ENCODE measurements at places on chromosomes 7 and 10.
A peak's percentile ranks its signal among the peaks of the same experiment; 100 is the strongest.

GRCh38 chr10:6024334-6024682 lies 37.9 kb downstream of the IL2RA start:
- no peak for DNase-seq

GRCh38 chr7:50456371-50457123 lies 6.4 kb upstream of the FIGNL1 start:
- no peak for DNase-seq

- no peak for DNase-seq
These were observed 488.3 kb downstream of the TNS3 start for GRCh38 chr7:47093320-47094234.

GRCh38 chr10:87844837-87845623 lies 18.3 kb downstream of the KLLN start:
- DNase-seq, result no peak

DNA sequence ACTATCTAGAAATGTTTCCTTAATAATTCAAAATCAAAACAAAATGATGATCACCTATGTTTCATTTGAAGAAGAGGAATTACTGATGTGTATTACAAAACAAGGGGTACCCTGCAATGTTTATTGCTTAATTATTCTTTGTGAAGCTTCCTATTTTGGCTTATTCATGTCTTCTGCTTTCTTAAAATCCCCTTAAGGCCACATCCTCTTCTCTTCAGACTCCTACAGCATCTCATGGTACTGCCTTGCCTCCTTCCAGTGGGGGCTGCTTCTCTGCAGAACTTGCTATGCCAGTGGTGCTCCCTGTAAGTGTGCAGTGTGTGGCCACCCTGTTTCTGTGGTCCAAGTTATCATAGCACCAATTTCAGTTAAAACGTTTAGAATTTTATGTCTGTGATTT lies 35.0 kb downstream of the CCDC146 start:
- DNase-seq, result no peak

DNA sequence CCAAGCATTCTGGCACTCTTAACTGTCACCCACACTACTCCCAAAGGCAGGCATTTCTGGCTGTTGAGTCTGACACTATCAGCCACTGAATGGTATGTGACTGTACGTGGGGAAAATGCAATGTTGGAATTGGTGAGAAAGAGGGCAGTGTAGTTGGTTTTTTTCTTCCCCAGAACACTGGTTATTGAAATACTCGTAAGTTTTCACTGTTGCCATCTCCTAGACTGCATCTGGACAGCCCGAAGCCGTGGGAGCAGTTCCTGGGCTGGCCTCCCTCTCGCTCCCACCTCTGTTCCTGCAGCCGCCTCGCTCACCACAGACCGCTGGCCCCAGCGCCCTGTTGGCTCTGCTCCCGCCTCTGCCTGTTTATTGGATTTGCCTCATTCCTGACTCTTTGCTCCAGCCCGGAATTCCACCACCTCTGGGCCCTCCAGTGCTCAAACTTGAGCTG lies 5.7 kb downstream of the PLCE1 start:
- DNase-seq, result no peak

GRCh38 chr10:50063100-50063499 lies 4.7 kb upstream of the WASHC2A start:
- no peak for DNase-seq

- DNase-seq, result peak; percentile 99
These were observed 25.5 kb downstream of the NYAP1 start for GRCh38 chr7:100509231-100509630.

- DNase-seq, result no peak
These were observed 37.5 kb upstream of the AOAH start for GRCh38 chr7:36761835-36762234.

- no peak for DNase-seq
These were observed 23.7 kb downstream of the EPDR1 start for GRCh38 chr7:37943905-37944736.

GRCh38 chr10:110918269-110918642 lies 724 bp downstream of the BBIP1 start:
- DNase-seq, result peak; percentile 64

GRCh38 chr10:127577376-127578258 lies 28.5 kb downstream of the NPS start:
- peak; percentile 13 for DNase-seq

- DNase-seq, result peak; percentile 77
These were observed 123.8 kb downstream of the KCNMA1 start for GRCh38 chr10:77513781-77514331.

- DNase-seq, result no peak
These were observed 104.5 kb upstream of the ZPBP start for GRCh38 chr7:50197549-50197948.

GRCh38 chr7:137965942-137966640 lies 35.8 kb downstream of the CREB3L2 start:
- no peak for DNase-seq

GRCh38 chr10:13349463-13350274 lies 1.6 kb upstream of the SEPHS1 start:
- DNase-seq, result no peak

DNA sequence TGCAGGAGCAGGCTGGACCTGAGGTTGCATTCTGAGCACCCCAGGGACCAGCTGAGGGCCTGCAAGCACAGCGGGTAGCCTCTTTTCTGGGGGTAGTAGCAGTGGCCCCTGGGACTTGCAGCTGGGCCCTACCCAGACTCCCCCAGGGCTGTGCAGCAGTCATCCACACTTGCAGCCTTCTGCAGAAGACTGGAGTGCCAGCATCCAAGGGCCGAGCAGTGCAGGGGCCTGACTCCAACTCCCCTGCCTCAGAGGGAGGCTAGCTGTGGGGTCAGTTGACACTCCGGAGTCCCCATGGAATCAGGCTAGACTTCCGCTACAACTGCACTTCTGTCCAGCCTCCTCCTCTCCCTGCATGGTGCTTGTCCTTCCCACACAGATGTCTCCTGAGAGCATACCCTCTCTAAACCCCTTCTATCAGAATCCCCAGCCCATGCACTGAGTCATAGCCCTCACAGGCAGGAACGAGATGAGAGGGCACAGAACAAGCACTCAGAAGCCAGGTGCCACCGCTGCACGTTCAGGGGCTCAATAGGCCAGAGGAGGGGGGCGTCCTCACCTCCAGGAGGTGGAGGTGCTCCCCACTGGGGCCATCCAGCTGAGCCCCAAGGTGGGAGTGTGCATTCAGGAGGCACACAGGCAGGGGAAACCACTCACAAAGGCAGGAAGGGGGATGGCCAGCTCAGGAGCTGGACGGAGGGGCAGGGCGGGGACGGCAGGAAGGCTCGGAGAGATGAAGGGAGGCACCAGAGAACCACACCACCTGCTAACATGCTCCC lies 7.5 kb downstream of the RASGEF1A start:
- no peak for DNase-seq

- DNase-seq, result no peak
These were observed 174.7 kb upstream of the TCF7L2 start for GRCh38 chr10:112775381-112775780.

GRCh38 chr7:81487516-81487915 lies 282.3 kb downstream of the HGF start:
- no peak for DNase-seq

DNA sequence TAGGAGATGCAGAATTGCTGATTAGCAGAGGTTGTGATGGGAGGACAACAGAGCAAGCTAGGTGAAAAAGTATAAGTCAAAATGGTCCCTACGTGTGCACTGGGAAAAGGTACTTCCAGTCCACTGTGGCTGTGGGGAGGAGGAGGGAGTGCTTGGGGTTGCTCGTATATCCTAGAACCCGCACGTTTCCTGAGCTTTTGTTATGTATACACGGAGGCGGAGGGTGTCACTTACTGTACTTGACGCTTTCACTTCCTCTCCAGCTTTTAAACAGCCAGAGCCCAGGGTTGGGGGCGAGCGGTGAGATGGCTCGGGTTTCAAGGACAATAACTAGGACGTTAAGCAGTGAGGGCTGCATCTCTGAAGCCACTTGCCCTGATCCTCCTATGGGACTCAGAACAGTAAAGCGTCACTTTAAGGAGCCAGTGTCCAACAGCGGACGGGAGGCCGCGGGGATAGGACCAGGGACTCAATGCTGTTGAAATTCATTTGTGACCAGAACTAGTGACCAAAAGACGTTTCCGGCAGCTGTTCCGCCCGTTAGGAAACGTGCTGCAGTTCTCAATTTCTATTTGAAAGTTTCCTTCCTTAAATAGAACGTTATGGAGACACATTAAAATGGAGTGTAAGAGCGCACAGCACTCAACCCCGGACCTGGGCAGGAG lies 985 bp upstream of the ETV1 start:
- no peak for DNase-seq

DNA sequence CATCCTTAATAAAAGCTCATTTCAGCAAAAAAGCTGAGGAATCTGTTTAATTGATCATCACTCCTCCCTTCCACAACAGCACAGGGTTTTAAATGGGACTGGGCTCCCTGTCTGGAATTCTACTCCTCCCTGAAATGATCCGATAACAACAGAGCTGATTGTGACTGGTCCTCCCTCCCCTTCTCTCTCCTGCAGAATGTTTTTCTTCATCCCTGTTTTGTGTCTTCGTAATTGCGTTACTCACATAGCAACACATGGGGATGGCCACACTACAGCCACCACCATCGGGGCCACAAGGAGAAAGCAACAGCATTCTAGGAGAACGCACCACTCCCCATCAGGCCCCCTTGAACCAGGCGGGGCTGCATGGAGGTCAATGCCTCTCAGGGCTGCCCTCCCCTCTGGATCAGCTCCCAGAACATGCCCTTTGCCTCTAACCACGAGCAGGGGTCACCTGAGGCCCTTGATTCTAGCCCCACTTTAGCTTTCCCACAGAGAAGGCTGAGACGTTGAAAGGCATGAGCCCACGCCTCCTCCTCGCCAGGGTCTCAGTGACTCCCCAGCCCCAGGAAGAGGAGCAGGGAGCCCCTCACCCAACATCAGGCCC lies 152.6 kb downstream of the PLXNA4 start:
- no peak for DNase-seq

DNA sequence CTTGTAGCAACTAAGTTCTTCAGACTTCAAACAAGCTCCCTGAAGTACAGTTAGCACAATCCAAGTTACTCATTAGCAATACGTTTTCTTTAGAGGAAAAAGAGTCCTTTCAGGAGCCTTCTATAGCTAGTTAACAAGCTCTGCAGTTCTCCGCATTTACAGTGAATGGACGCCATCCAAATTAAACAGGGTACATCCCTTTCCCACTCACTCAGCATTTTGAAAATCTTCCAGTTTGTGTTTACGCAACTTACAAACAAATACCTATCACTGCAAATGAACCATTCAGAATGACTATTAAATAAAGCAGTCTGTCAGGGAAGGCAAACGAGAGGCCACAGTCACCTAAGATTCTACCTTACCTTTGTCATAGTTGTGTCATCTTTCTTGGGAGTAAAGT lies 84.5 kb downstream of the RNF32 start:
- DNase-seq, result no peak

DNA sequence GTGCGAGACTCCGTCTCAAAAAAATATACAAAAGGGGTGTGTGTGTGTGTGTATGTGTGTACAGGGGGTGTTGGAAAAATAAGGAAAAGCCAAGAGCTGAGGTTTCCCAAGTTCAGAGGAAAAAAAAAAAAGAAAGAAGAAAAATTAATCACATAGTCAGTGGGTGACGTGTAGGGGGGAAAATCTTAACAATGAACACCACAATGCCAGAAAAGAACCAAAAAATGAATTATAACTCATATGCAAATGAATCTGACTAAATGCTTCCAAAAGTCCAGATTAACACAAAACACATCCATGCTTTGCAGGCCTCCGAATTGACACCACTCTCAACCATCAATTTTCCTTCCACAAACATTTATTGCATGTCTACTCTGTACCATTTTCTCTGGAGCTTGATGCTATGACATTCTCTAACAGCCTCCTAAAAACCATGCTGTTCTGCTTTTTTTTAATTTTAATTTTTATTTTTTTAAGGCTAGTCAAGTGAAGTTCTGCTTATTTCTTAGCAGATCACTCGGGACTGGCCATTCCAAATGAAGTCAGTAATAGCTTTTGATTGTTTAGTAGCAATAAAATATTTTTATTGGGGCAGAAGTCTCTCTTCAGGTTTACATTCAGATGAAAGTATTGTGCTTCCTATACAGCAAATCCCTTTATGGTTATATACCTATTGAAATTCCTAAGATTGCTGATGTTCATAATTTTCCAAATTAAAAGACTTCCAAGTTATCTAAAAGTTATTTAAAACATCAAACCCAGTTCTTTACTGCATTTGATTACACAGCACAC lies 133.8 kb downstream of the CNOT4 start:
- no peak for DNase-seq

- DNase-seq, result peak; percentile 68
These were observed 32.6 kb downstream of the TMEM270 start for GRCh38 chr7:73893342-73894101.

- DNase-seq, result no peak
These were observed 177.6 kb upstream of the PITRM1 start for GRCh38 chr10:3350205-3350604.

GRCh38 chr10:62852961-62853702 lies 37.0 kb upstream of the EGR2 start:
- no peak for DNase-seq

GRCh38 chr7:49775065-49775948 lies 1.9 kb downstream of the VWC2 start:
- DNase-seq, result no peak
